ENCODE measurements at places on chromosomes 2 and 18.
A peak's percentile ranks its signal among the peaks of the same experiment; 100 is the strongest.

GRCh38 chr18:68583685-68584084 lies 131.2 kb downstream of the TMX3 start:
- DNase-seq = no peak

DNA sequence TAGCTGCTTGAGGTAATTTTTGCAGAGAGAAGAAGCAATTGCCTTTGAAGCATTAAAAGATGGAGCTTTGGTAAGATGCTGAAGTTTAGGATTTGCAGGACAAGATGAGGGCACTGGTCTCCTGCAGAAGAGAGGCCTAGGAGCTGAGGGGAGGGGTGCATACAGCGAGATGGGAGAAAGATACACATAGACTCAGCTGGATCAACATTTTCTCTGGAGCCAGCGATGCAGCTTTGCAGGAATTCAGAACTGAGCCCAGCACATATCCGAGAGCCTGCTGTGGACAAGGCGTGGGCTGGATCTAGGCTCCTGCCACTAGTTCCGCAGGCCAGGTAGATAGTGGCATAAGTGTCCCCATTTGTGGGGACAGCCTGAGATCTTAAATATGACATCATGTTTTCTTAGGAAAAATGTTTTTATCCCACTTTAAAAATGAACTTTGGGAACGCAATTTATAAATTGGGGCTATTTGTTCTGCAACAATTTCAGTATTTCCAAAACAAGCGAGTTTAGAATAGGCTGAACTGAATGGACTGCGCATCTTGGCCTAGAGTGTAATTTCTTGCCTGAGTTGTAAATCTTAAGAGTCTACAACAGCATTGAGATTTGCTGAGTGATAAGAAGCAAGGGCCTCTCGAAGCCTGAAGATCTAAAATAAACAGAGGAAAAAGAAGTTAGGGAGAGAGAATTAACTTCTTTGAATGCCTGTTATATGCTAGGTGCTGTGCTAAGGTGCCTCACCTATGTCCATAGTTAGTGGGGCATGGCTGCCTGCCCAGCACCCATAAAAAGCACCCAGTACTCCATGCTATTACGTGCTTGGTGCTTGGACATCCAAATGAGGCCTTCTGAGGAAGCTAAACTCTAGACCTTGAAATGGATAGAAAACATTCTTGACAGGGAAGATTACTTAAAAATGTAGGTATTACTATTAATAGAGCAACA lies 17.3 kb downstream of the GRHL1 start:
- DNase-seq = no peak

DNA sequence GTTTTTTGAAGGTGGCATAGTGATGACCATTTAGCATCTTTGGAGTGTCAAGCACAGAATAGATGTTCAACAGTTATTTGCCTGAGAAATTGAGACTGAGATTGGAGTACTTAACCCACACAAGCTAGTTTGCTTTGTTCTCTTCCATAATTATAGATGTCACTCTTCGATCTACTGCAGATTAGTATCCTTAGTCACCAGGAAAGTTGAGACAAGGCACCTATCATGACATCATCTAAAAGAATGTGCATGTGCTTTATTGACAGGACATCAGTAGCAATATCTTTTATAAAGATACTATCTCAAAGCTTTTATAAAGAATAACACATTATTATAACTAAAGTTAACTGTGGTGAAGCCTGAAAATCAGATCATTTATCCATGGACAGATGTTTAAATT lies 6.4 kb downstream of the VRK2 start:
- DNase-seq = no peak

GRCh38 chr2:143903172-143903856 lies 616.6 kb downstream of the ZEB2 start:
- no peak for DNase-seq

DNA sequence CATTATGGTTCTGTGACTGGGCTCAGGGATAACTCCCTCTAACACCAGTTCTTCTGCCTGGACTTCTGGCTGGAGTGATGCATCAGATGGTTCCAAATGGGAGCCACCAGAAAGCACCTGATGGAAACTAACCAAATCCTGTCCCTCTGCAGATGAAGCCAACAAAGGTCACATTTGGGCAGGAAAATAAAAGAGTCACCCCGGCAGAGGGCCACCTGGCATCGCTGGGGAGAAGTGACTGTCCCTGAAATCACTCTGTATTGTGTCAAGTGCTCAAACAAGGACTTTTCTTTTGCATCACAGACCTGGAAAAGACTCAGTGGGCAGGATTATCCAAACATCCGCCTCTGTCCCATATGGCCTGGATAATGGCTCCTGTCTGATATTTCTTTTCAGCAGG lies 47.5 kb downstream of the DNER start:
- no peak for DNase-seq

DNA sequence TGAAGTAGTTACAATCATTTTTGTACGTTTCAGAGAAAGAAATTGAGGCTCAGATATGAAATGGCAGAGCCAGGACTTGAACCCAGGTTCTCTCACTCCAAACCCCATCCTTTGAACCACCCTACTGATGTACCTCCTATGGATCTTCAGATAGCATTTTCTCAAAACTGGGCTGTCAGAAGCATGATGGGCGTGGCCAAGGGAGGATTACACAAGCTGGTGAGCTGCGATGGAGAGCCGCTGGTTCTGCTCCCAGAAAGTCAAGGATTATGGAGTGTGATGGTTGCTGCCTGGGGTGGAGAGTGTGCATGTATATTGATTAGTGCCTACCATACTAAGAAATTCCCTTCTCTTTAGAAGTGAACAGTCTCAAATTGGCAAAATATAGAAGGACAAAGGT lies 47.0 kb upstream of the PPP1CB start:
- DNase-seq = no peak

GRCh38 chr18:27599202-27599829 lies 414.2 kb upstream of the CHST9 start:
- peak; percentile 62 for DNase-seq

- no peak for DNase-seq
Observed at GRCh38 chr2:207289295-207290018, 123.7 kb upstream of the KLF7 start.

DNA sequence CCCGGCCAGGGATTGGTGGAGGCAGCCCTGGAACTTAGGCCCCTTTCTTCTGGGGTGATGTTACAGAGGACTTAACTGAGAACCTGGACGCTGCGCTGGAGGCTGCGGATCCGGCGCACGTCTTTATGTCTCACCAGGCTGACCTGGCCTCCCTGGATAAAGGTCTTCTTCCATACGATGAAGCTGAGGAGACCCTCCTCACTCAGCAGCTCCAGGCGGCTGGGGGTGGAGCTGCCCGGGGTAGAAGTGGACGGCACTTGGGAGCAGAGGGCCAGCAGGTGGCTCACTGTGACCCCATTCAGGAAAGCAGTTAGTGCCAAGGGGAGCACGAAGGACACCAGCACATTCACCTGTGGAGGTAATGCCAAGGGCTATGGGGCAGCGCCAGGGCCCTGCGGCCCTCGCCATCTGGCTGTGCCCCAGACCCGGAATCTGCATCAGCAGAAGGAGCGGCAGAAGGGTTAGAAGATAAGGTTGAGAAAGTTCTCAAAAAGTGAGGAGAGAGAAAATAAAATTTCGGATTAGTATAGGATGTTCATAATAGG lies 8.0 kb downstream of the NTSR2 start:
- DNase-seq = no peak

GRCh38 chr2:160689441-160689840 lies 195.8 kb upstream of the RBMS1 start:
- DNase-seq = no peak

DNA sequence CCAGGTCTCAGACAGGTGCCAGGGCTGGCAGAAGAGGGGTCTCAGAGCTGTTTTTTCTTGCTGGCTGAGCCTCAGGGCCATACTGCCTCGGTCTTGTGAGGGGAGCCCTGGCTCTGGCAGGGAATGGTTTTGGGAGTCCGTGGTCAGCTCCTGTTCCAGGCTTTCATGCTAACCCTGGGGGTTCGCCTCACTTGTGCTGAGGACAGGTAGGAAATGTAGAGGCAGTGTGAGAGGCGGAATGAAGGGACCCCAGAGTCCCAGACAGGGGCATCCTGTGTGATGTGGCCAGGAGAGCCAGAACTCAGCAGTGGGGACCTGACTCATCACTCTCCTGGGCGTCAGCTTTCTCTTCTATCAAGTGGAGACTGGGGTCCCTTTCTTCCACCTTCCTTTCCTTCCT lies 5.7 kb upstream of the CELF4 start:
- no peak for DNase-seq

DNA sequence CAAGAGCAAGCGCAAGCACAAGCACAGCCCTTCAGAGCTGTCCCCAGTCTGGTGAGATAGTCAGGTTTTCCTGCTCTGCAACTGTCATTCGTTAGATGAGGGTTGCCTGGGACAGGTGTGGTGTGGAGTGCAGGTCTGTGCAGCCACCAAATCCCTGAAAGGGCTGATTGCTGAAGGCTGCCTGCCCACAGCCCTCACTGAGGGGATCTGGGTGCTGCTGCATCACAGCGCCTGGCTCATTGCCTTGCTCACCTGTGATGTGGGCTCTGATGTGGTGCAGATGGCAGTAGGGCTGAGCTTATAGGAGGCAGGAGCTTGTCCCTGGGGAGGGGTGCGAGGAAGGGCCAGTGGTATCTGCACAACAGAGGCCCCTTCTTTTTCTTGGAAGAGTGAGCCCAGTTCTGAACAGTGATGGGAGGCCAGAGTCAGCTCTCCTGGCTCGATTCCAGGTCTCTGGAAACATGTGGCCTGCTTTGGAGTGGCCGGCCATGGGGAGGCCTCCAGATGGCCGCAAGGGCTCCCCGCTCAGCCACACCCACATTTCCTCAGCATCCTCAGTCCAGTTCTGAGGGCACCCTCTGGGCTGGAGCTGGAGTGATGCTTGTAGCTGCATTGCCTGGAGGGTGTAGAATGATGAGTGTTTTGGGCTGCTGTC lies 11.4 kb downstream of the UBE2F start:
- DNase-seq = peak; percentile 59

DNA sequence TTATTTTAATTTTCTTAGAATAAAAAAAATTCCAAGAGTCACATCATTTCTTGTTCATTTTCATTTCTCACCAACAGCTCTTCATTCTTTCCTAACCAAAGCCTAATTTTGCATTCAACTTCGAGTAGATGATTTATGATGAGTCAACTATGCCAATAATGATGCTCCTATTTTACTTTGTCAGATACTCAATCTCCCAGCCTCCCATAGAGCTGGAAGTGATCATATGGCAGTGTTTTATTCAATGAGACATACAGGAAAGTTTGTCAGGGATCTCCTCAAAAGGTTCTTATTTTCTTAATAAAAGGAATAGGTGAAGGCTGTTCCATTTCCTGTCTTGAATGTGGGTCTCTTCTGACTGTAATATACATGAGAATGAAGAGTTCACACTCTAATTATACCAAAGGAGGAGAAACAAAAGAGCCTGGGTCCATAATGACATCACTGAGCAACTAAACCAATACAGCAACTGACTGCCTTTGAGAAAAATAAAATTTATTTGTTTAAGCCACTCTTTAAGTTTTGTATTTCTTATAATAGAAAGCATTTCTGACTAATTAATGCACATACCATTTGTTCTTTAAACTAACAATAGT lies 231.2 kb upstream of the CYP26B1 start:
- DNase-seq = no peak

- no peak for DNase-seq
Observed at GRCh38 chr2:39378968-39379367, 58.1 kb downstream of the MAP4K3 start.

DNA sequence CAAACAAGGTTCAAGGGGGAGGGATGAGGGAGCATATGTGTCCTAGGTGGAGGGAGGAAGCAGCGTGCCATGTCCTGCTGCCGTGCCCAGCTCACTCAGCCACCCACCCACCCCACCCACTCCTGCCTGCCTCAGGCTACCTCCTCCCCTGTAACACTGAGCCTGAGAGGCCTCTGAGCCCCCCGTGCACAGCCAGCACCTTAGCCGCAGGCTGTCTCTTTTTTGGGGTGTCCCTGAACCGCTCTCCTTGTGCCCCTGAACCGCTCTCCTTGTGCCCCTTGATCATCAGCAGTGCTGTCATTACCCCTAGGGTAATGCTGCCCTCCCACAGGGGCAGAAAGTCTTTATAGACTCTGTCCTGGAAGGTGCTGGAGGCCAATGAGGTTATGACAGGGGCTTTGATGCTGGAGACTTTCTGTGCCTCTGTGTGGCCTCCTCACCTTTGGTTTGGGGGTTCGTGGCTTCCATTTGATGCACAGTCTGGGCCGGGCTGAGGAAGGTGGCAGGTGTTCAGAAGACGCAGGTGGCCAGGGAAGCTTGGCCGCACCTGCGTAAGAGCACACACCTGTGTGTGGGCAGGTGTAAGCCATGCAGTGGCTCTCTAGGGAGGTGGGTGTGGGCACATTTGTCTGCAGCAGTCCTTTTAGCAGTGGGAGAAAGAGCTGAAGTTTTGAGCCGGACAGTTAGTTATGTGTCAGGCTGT lies 140.0 kb downstream of the SEPTIN10 start:
- DNase-seq = no peak

DNA sequence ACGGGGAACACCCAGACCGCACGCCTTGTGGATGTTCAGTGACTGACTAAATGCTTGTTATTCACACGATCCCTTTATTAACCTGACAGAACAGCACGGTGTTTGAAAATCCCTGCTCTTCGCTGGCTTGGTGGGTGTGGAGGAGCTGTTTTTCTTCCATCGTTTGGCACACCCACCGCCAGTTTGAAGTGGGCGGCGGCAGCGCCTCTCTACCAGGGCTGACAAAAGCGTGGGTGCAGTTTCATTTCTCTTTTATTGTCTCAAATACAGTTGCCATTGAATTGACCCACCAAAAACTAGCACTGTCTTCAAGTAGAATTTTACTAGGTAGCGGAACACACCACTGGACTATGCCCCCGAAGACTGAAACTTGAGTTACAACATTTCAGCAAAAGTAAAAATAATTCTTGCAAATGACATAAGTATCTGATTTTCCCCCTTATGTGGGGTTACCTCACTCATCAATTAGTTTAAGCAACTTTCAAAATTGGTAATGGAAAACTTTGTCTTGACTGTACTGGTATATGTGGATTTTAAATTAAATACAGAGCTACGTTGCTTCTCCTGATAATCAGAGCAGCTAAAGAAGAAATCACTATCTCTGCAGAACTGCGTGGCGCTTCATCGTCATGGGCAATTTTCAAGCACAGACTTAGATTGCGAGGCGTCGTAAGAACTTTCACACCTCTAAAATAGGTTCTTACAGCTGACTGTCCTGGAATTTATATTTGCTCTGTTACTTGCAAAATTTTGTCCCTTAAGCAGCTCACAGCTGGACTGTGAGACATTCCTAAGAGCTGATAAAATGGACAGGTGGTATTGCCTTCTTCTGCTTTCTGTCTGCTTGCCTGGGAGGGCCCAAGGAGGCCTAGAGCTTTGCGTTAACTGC lies 60.9 kb downstream of the LDLRAD4 start:
- no peak for DNase-seq

GRCh38 chr2:100791936-100792308 lies 28.0 kb upstream of the NPAS2 start:
- no peak for DNase-seq
